Hypothalamus (tissue), 51 donors: ENCODE measurements at places on chromosomes 6 and 20.

GRCh38 chr6:55918639-55919038 lies 43.2 kb upstream of the BMP5 start:
- no peak for DNase-seq

DNA sequence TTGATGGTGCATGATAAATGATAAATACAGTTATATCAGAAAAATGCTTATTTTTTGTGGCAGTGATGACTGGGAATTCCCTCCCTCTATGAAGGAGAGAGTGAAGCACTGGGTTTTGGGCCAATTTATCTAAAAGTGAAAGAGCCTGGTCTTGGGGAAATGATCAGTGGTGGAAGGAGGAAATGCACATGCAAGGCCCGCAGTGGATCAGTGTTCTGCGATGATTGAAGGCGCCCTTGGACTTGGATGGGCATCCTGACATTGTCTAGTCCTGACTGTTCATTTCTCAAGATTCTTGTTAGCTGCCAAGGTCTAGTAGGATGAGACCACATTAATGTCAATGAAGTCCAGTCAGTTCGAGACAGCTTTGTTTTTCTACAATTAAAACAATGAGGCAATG lies 272.0 kb upstream of the SLC35B3 start:
- DNase-seq, result no peak

- DNase-seq, result no peak
These were observed 575 bp upstream of the SLC17A9 start for GRCh38 chr20:62951896-62952372.

- no peak for DNase-seq
These were observed 7.5 kb downstream of the CD2AP start for GRCh38 chr6:47485083-47485482.

DNA sequence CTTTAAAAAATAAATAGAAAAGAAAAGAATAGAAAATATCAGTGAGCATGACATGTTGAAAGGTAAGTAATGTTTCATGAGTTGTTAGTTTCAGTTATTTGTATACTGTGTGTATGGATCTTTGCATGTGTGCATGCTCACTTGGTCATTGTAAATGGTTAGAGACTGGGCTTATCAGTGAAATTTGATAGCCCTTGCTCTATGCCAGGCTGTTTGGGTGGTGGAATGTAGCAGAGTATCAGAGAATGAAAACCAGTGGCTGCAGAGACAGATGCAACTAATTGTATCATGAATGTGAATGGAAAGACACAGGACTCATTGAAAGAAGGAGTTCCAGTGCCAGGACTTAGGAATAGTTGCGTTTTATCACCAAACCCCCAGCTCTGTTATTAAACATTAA lies 4.2 kb downstream of the GSTA2 start:
- no peak for DNase-seq

GRCh38 chr6:137145421-137145820 lies 28.0 kb downstream of the IL22RA2 start:
- DNase-seq, result no peak

- DNase-seq, result no peak
These were observed 198.7 kb downstream of the MOXD1 start for GRCh38 chr6:132202574-132202973.

DNA sequence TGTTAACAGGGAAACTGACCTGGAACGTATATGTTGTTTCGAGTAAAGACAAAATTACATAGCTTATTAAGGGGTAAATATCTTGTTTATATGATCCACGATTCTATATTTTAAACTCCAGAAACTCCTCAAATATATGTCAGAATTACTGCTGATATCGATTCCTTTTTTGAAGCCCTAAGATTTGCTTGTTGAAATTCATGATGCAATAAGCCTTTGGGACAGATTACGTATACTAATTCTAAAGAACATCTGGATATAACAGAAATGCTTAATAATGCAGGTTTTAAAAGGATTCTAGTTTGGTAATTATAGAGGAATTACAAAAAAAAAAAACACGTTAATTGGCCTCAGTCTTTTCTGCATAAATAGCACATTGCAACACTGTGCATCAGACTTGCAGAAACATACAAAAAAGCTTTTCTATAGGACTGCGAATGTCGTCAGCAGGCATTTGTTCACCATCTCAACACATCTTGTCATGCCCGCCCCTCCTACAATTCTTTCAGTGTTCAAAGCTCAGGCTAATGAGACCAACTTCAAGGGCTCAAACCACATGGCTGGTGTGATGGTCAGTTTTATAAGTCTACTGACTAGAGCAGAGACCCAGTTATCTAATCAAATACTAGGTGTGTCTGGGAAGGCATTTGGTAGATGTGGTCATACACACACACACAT lies 74.9 kb downstream of the AGPAT4 start:
- DNase-seq, result no peak

DNA sequence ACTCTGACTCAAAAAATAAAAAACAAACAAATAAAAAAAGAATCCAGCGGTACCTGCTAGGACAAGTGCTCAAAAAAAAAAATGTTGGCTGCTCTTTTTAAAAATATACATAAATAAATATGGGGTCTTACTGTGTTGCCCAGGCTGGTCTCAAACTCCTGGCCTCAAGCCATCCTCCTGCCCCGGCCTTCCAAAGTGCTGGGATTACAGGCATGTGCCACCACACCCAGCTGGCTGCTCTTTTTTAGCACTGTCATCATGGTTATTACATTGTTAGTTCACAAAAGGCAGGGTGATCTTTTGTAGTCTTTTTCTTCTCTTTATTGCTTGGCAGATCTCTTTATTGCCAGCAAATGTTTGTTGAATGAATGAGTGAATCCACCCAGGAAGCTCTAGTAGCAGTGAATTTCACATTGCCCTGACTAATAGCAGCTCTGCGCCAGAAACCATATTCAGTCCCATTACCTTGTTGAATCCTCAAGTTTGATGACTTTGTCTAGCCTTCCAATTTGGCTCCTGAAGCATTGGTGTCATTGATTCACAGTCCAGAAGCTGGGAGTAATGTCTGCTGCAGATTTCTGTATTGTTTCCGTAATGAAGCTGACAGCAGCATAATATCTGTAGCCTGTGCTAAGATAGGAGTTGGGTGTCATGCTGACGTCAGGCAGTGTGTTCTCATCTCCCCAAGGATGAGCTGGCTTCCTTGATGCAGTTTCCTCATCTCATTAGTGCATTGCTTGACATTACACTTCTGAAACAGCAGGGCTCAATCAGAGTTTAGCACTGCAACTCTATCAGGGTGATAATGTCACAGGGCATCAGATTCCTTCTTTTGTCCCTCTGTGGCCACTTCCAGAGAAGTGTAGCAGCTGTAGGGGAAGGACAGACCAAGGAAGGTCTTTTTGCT lies 84.9 kb upstream of the TGM3 start:
- DNase-seq, result no peak

- no peak for DNase-seq
These were observed 77.1 kb upstream of the EMILIN3 start for GRCh38 chr20:41443691-41444090.
